Neuronal stem cell (in vitro differentiated cells): ENCODE measurements at places on chromosomes 4 and X.
A peak's percentile ranks its signal among the peaks of the same experiment; 100 is the strongest.

DNA sequence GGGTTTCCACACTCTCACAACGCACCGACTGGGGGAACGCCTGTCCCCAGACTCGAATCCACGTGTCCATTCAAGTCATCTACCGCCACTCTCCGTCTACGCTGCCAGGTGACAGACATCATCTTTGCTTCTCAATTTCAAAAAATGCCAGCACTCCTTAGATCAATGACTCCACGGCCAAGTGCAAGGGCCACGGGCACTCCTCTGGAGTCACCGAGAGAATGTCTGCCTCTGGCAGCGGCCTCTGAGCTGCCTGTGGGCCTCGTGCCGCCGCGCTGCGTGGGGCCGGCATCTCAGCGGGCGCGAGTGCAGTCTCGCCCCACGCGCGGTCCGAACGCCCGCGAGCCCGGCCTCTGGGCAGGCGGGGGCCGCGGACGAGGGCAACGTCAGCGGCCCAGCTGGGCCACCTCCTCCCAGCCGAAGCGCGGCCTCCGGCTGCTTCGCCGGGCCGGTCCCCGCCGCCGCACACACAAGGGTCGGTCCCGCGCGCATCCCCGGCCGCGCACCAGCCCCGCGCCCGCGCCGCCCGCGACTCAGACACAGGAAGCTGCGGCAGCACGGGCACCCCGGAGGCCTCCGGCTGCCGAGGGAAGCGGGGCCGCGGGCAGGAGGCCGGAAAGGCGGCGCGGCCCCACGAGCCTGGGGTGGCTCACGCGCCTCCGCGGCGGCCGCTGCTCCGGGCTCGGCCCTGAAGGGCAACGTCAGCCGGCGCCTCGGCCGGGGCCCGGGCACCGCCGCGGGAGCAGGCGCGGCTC, 450 bp downstream of the ACSL1 start:
- no peak for DNase-seq

DNA sequence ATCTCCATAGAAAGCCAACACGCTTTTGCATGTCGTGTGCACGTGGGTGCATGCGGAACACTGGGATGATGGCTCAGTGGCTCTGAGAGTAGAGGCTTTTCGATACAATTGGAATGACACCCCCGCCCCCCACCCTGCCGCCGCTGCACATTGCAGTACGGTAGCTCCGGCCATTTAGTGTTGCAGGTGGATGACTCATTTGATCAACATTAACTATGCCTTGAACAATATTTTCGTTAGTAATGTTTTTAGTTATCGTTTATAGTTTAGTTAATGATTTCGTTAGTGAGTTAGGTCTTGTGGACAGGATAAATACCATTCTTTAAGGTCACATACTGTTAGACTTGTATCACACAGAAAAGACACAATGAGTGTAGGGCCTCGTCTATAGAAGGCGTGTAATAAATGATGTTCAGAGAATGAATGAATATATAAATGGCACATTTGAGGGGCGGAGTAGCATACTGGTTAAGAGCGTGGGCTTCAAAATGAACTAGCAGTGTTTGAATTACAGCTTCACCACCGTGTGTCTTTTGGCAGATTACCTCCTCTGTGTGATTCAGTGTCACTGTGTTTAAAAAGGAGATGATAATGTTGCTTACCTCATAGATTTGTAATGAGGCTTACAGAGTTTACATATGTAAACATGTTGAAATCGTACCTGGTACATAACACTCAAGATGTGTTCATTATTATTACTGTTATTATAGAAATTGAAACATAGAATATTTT, 67.2 kb upstream of the TENM3 start:
- no peak for DNase-seq

DNA sequence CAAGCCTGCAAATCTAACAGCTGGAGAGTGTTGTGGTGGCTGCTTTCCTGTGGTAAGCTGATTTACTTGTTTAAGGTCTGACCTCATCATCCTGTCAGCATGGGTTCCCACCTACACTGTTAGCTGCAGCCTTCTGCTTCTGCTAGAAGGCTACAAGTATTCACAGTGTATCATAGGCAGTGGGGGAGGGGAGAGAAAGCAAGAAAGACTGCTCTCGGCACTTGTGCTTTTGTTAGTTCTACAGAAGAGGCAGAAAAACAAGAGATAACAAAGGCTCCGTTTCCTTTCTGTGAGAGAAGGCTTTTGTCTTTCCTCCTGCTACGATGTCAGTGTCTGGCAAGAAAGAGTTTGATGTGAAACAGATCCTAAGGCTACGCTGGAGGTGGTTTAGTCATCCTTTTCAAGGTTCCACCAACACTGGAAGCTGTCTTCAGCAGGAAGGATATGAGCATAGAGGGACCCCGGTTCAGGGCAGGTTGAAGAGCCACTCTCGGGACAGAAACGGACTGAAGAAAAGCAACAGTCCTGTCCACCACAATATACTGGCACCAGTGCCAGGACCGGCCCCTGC, at the start of gene KLHL4:
Gene KLHL4 (plus strand): TSS at position 232 of the 571 bp plus-strand sequence. CDS start 92 bp downstream, at position 324.
- DNase-seq = peak; percentile 51

- DNase-seq = no peak
Measured at GRCh38 chr4:73762409-73762808, 22.0 kb downstream of the CXCL8 start.

DNA sequence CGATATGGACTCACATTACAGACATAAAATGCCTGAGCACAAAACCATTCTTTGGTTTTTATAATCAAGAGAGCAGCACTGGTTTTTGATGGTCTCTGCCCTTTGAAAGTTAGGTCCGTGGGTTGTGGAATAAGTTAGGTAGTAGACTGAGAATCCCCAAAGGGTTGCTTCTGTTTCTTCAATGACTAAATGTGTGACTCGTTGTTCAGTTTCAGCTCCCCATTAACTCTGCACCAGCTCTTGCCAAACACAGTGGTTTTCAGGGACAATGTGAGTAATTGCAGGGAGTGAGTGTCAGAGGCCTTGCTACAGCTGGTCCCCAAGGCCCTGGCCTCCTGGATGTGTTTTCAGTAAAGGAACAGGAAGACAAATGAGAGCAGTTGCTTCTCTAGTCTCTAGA, 24.8 kb downstream of the SMIM20 start:
- DNase-seq = no peak

GRCh38 chrX:118761939-118762707, 34.7 kb downstream of the IL13RA1 start:
- DNase-seq = peak; percentile 6

DNA sequence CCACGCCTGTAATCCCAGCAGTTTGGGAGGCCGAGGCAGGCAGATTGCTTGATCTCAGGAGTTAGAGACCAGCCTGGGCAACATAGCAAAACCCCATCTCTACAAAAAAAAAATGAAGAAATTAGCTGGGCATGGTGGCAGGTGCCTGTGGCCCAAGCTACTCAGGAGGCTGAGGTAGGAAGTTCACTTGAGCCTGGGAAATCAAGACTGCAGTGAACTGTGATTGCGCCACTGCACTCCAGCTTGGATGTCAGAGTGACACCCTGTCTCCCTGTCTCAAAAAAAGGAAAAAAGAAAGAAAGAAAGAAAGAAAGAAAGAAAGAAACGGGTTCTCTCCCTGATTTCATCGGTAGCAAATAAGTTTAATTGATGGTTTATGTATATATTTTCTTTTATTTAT, 64.6 kb upstream of the ESX1 start:
- no peak for DNase-seq

DNA sequence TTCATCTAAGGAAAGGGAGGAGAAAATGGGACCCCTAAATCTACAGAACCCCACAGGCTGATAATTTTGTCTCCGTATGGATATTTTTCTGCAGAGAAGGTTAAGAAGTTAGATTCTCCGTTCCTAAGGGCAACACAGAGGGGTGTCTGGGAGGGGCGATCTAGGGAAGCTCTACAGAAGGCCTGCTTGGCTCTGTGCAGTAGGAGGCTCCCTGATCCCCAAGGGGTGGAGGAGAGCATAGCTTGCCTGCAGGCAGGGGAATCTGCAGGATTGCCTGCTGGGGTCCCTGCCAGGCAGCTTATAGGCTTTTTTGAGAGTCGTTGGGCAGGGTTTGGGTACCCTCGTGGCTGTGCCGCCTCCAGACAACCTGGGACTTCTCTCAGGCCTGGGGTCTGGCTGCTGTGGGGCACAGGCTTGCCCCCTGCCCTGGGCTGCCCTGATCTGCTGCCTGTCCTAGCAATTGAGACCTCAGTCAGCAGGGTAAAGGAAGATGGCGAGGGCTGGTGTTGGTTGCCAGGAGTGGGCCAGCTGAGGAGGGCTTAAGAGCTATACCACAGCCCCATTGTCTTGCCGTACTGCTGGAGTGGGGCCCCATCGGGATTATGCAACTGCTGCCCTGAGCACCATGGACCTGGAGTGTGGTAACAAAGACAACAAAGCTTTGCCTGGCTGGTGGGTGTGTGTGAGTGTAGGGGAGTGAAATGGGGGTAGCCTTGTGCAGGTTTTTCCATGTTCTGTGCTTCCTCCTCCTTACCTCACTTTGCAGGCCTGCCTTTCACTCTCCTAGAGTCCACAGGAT, 74.1 kb downstream of the EFNB1 start:
- DNase-seq = no peak

DNA sequence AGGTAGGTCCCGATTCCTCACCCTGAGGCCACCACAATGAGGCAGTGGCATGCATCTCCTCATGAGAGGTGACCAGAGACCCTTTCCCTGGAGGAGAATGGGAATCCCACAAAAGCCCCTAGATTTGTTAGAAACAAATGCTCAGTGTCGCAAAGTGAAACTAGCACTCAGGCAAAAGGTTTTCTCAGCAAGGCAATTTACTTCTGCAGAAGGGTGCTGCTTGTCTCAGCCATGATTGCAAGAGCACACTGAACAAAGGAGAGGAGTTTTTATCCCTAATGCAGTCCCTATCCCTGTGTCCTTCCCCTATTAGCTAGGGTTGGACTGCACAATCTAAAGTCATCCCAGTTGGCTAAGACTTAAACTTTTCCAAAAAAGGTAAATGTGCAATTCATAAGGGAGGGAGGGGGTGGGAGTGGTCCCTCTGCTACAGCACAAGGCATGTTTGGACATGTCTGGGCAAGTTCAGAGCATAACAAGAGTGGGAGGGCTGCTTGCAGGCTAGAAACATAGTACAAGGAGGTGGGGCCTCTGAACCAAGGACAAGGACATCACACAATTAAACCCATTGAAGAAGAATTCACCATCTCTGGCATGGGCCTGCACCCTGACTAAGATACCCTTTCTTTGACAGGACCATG, 185.3 kb downstream of the CCNG2 start:
- no peak for DNase-seq

DNA sequence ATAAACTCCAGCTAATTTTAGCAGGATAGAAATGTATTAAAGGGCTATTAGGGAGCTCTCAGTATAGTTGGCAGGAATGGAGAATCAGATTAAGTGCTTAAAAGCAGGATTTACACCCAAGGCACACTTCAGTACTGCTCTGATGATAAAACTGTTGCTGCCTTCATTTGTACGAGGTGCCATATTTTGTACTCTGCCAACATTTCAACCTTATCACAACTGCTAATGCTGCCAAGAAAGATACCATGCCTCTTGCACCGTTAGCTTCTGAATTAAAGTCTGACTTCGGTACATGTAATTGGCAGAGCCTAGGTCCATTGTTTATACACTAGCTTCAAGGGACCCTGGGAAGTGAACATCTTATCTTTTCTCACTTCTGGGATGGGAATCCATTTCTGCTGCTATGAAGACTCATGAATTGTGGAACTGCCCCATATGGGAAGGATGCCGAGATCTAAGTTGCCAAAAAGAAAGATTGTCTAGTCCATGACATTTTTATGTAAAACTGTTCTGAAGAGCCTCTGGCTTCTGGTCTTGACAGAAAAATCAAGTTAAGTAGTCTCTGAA, 624.0 kb upstream of the IGFBP7 start:
- DNase-seq = no peak

DNA sequence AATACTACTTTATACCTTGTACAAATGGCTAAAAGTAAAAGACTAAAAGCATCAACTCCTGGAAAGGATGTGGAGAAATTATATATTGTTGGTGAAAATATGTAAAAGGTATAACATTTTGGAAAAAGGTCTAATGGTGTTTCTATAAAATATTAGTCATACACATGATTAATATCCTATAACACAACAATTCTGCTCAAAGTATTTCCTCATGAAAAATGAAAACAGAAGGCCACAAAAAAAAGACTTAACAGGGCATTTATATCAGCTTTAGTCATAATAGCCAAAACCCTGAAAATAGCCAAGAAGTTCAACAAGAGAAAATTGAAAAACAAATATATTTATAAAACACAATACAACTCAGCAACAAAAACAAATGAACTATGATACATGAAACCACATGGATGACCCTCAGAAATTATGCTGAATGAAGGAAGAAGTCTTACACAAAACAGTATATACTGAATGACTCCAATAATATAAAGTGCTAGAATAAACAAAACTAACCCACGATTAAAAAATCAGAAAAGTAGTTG, 38.8 kb downstream of the TBCK start:
- DNase-seq = no peak

- DNase-seq = no peak
Measured at GRCh38 chrX:30812326-30812725, 76.7 kb downstream of the TAB3 start.

DNA sequence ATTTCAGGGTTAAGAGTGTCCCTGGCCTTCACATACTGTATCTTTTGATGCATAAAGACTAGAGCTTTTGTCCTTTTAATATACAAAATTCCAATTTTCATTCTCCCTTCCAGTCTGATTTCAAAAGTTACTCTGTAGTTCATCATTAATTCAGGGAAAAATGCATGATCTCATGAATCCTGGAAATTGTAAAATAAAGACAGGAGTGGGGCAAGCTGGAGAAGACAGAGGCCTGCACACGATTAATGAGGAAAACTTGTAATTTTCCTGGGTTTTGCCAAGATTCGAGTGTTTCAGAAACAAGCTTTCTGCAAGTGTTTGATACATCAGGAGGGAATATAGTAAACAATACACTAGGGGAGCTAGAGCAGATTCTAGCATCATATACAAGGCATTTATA, 947.9 kb downstream of the FAT4 start:
- DNase-seq = no peak

DNA sequence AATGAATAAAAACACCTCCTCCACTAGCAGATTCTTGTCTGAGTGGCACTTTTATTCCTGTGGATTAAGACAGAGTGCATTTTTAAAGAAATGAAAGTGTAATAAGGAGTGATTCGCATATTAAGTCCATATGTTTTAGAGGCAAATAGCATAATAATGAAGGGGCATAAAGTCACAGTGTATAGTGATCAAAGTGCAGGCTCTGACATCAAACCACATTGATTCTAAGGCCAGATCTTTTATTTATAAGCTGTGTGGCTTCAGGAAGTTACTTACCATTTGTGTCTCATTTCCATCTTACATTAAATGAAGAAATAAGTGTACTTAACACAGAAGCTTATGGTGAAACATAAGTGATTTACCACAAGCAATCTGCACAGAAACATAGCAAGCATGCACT, 332.8 kb downstream of the GASK1B start:
- no peak for DNase-seq

GRCh38 chr4:2469192-2469984, 482 bp downstream of the RNF4 start:
- peak; percentile 18 for DNase-seq

GRCh38 chr4:93776386-93777080, 52.0 kb upstream of the ATOH1 start:
- DNase-seq = no peak

DNA sequence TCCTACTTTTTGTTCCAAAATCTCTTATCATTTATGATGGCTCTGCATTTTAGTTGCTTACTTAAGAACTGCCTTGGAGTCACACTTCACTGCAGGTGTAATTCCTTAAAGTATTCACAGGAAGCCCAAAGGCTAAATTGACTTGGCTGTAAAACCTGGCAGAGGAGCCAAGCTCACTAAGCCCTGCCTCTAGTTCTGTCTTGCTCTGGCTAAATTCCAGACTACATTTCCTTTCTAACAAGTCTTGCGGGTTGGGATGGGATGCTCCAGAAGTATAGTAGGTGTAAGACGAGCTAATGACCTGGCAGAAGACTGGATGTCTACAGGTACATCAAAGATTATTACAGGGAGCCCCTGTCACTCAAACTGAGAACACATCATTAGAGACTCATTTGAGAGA, 924.0 kb upstream of the INTU start:
- DNase-seq = no peak
